Mesothelial cell of epicardium (in vitro differentiated cells): ENCODE measurements at places on chromosomes 3 and 15. TPM values are rescaled to one million over a fixed set of nuclear protein-coding genes. Genes with fewer than 3 reads are reported as not detected.

GRCh38 chr3:128378631-128379347 lies 87.9 kb downstream of the DNAJB8 start:
- H3K27me3 ChIP-seq = no peaks in the 10 kb centered on the region
- H3K4me1 ChIP-seq = peaks cover 65% of the 10 kb centered on the region
- peak overlapping the region; percentile 90 for H3K27ac ChIP-seq
- H3K4me3 ChIP-seq = no peak overlapping the region

DNA sequence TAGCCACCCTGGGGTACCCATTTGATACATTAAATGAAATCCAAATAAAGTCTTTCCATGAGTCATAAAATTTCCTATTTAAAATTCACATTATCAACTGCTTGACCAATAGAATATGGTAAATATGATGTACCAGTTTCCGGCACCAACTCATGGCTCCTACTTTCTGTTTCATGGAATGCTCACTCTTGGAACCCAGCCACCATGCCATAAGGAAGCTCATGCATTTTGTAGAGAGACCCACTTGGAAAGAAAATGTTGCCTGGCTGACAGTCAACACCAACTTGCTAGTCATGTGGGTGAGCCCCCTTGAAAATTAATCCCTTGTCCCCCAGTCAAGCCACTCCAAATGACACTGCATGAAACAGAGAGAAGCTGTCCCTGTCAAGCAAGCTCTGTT lies 57.2 kb downstream of the WWTR1 start:
- no peak for DNase-seq
- H3K36me3 ChIP-seq = peaks cover 5% of the 10 kb centered on the region
- H3K4me1 ChIP-seq = peaks cover 53% of the 10 kb centered on the region
- H3K27ac ChIP-seq = peak overlapping the region; percentile 58

GRCh38 chr15:40511472-40512133 lies 40.8 kb downstream of the CHST14 start:
- H3K4me3 ChIP-seq = peak overlapping the region; percentile 80
- no peaks in the 10 kb centered on the region for H3K36me3 ChIP-seq
- peaks cover 27% of the 10 kb centered on the region for H3K4me1 ChIP-seq
- peak; percentile 39 for DNase-seq
- H3K27ac ChIP-seq = peak overlapping the region; percentile 70
- peaks cover 5% of the 10 kb centered on the region for H3K27me3 ChIP-seq

DNA sequence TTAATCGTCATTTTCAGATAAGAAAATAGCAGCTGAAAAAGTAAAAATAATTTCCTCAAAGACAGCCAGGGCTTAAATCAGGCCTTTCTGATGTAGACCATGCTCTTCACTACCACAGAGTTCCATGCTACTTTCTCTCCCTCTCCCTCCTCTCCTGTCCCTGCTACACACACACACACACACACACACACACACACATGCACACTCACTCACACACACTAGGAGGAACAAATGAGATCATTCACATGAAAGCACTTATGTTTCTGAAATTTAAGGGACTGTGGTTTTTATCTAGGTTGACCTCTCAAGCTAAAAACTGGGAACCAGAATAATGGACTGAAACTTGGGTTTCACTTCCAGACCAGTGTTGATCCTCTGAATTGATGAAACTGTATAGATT lies 4.1 kb upstream of the PSMA4 start:
- peaks cover 1% of the 10 kb centered on the region for H3K4me1 ChIP-seq
- no peak for DNase-seq
- no peak overlapping the region for H3K4me3 ChIP-seq
- no peaks in the 10 kb centered on the region for H3K27me3 ChIP-seq

GRCh38 chr3:168036619-168037018 lies 59.1 kb downstream of the GOLIM4 start:
- H3K27ac ChIP-seq = no peak overlapping the region
- no peak overlapping the region for H3K4me3 ChIP-seq
- no peaks in the 10 kb centered on the region for H3K27me3 ChIP-seq
- peaks cover 17% of the 10 kb centered on the region for H3K4me1 ChIP-seq
- DNase-seq = no peak

DNA sequence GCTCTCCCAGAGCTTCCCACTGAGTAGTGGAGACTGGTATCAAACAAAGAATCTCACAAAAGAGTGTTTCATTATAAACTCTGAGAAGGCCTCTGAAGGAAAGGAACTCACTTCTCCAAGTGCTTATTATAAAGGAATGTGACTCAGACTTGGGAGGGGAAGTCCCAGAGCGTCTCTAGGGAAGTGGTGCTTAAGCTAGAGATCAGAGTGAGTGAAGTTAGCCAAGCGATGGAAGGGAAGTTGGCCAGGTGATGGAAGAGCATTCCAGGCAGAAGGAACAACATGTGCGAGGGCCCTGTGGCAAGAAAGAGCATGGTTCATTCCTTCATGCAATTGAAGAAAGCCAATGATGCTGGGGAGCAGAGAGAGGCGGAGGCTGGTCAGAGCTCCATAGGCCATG lies 2.3 kb downstream of the XYLB start:
- H3K4me3 ChIP-seq = no peak overlapping the region
- DNase-seq = no peak
- no peak overlapping the region for H3K27ac ChIP-seq
- no peaks in the 10 kb centered on the region for H3K27me3 ChIP-seq
- H3K36me3 ChIP-seq = peaks cover 10% of the 10 kb centered on the region

- H3K4me1 ChIP-seq = peaks cover 23% of the 10 kb centered on the region
- no peaks in the 10 kb centered on the region for H3K36me3 ChIP-seq
- DNase-seq = no peak
- H3K27me3 ChIP-seq = no peaks in the 10 kb centered on the region
- no peak overlapping the region for H3K27ac ChIP-seq
- no peak overlapping the region for H3K4me3 ChIP-seq
Observed at GRCh38 chr3:194121891-194122631, 13.9 kb upstream of the HES1 start.

DNA sequence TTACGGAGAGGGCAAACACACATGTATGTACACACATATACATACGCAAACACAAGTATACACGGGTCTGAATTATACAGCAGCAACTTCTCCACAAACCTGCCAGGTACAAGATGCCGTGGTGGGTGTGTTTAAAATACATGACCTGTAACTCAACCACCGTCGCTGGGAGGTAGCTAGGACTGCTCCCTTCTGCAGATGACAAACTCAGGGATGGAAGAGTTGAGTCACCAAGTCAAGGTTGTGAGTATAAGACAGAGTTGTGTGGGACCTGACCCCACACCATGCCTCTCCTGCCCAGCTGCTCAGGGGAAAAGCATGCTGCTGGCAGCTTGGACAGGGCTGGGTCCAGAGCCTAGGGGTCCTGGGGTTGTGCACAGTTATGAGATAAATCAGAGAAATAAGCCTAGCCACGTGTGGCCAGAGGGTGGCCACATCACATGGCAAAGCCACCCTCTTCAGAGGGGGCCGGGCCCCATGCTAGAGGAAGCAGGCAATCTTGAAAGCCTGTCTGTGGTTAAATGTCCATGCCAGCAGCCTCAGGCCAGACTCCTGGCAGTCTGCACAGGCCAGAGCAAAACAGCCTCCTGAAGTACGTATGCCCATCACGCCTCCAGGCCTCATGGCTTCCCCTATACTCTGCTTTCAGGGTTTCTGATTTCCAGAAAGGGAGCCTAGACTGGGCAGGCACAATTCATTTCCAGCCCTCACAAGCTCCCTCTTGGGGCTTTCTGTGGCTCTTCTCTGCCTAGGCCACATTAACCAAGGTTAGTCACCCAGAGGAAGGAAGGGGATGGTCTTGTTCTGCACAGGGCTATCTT lies 107.7 kb upstream of the RPL32 start:
- no peak overlapping the region for H3K4me3 ChIP-seq
- H3K27me3 ChIP-seq = no peaks in the 10 kb centered on the region
- H3K36me3 ChIP-seq = no peaks in the 10 kb centered on the region

- no peak for DNase-seq
- H3K36me3 ChIP-seq = no peaks in the 10 kb centered on the region
- H3K4me3 ChIP-seq = no peak overlapping the region
- peaks cover 17% of the 10 kb centered on the region for H3K27me3 ChIP-seq
Observed at GRCh38 chr3:69665026-69665737, 74.1 kb upstream of the MITF start.

GRCh38 chr3:13263770-13264467 lies 156.2 kb downstream of the NUP210 start:
- no peaks in the 10 kb centered on the region for H3K36me3 ChIP-seq
- H3K4me3 ChIP-seq = no peak overlapping the region
- no peaks in the 10 kb centered on the region for H3K4me1 ChIP-seq
- H3K27me3 ChIP-seq = peaks cover 8% of the 10 kb centered on the region
- no peak overlapping the region for H3K27ac ChIP-seq

DNA sequence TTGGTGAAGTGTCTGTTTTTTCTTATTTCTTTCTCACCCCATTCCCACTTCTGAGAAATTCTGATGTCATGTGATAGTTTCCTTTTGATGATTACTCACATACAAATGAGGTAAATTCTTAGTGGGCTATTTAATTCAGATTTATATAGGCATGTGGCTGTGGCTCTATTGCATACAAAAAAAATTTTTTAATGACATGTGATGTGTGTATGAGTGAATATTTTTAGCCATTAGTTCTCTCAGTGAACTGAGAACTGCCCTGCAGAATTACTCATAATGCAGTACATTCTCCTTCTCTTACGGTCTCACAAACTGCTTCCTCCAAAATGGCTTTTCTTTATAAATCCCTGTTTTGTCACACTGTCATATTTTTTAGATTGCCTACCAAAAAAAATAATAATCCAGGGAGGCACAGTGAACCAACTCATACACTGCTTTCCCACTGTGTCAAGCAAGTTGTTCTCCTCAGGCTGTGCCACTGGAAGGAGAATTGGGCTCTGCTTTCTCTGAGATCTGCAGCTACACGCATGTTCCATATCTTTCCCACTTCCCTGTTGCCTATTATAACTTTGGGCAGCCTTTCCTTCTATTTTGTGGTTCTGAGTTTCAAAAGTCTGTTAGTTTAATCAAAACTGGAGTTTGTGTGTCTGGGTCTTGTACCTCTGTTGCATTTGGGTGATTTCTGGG lies 415.7 kb upstream of the THBS1 start:
- peak overlapping the region; percentile 70 for H3K27ac ChIP-seq
- H3K4me1 ChIP-seq = peaks cover 31% of the 10 kb centered on the region
- no peak for DNase-seq

- peak overlapping the region; percentile 2 for H3K27ac ChIP-seq
- H3K36me3 ChIP-seq = no peaks in the 10 kb centered on the region
- DNase-seq = no peak
- H3K27me3 ChIP-seq = no peaks in the 10 kb centered on the region
- peaks cover 12% of the 10 kb centered on the region for H3K4me1 ChIP-seq
- H3K4me3 ChIP-seq = no peak overlapping the region
Observed at GRCh38 chr15:71716990-71717389, 93.4 kb upstream of the NR2E3 start.

- H3K36me3 ChIP-seq = no peaks in the 10 kb centered on the region
- H3K27me3 ChIP-seq = no peaks in the 10 kb centered on the region
Observed at GRCh38 chr15:70348581-70349344, 251.0 kb upstream of the TLE3 start.

- H3K4me3 ChIP-seq = no peak overlapping the region
- H3K27me3 ChIP-seq = peaks cover 21% of the 10 kb centered on the region
- no peak overlapping the region for H3K27ac ChIP-seq
- no peaks in the 10 kb centered on the region for H3K36me3 ChIP-seq
- H3K4me1 ChIP-seq = peaks cover 3% of the 10 kb centered on the region
- DNase-seq = no peak
Observed at GRCh38 chr15:73807865-73808264, 54.7 kb upstream of the INSYN1 start.

- no peak overlapping the region for H3K27ac ChIP-seq
- no peaks in the 10 kb centered on the region for H3K36me3 ChIP-seq
- H3K4me3 ChIP-seq = no peak overlapping the region
- no peaks in the 10 kb centered on the region for H3K4me1 ChIP-seq
Observed at GRCh38 chr3:97860364-97860763, 38.6 kb downstream of the CRYBG3 start.

DNA sequence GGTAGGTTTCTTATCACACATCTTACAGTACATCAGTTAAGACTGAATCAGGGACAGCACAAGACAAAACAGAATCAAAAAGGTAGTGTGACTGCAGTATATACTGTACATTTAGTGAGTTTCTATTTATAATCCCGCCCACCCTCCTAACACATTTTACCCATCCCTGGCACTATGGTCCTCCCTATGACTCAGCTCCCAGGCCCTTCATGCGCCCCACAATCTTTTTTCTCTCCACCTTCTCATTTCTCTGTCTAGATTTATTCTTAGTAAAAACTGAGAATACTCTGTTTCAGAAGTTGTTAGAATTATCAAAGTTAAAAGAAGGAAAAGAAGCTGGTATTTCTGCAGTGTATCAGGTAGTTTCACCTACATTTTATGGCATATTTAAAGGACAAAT lies 427.3 kb downstream of the CNTN4 start:
- H3K4me1 ChIP-seq = peaks cover 12% of the 10 kb centered on the region
- H3K36me3 ChIP-seq = no peaks in the 10 kb centered on the region
- H3K4me3 ChIP-seq = no peak overlapping the region
- H3K27me3 ChIP-seq = no peaks in the 10 kb centered on the region
- H3K27ac ChIP-seq = no peak overlapping the region

GRCh38 chr15:70587896-70588567 lies 175.3 kb downstream of the UACA start:
- DNase-seq = no peak
- no peak overlapping the region for H3K4me3 ChIP-seq
- H3K4me1 ChIP-seq = peaks cover 8% of the 10 kb centered on the region
- H3K36me3 ChIP-seq = peaks cover 3% of the 10 kb centered on the region

GRCh38 chr15:90029024-90029423 lies 27.9 kb downstream of the ZNF710 start:
- DNase-seq = no peak
- no peak overlapping the region for H3K4me3 ChIP-seq
- H3K4me1 ChIP-seq = peaks cover 7% of the 10 kb centered on the region
- no peaks in the 10 kb centered on the region for H3K27me3 ChIP-seq
- H3K36me3 ChIP-seq = peaks cover 9% of the 10 kb centered on the region
- H3K27ac ChIP-seq = no peak overlapping the region

GRCh38 chr3:161163297-161163696 lies 57.8 kb upstream of the NMD3 start:
- no peak overlapping the region for H3K4me3 ChIP-seq
- H3K27ac ChIP-seq = no peak overlapping the region
- H3K27me3 ChIP-seq = no peaks in the 10 kb centered on the region

- peaks cover 74% of the 10 kb centered on the region for H3K27me3 ChIP-seq
- no peak for DNase-seq
- H3K36me3 ChIP-seq = no peaks in the 10 kb centered on the region
- peak overlapping the region; percentile 63 for H3K4me3 ChIP-seq
- no peak overlapping the region for H3K27ac ChIP-seq
Observed at GRCh38 chr3:133037436-133037835, 755 bp upstream of the TMEM108 start.

GRCh38 chr3:31880020-31880419 lies 101.0 kb downstream of the OSBPL10 start:
- H3K36me3 ChIP-seq = no peaks in the 10 kb centered on the region
- DNase-seq = no peak
- H3K4me1 ChIP-seq = peaks cover 41% of the 10 kb centered on the region
- H3K27ac ChIP-seq = no peak overlapping the region
- H3K4me3 ChIP-seq = no peak overlapping the region
- H3K27me3 ChIP-seq = no peaks in the 10 kb centered on the region

TM6SF1 gene
- not detected in 3 replicates for total RNA-seq

PRSS50 gene
- 4.4 to 4.8 TPM (median 4.5 TPM) in 3 replicates for total RNA-seq

ATP13A5 gene
- total RNA-seq = not detected in 3 replicates

CHDH gene
- total RNA-seq = 3.2 to 3.9 TPM (median 3.6 TPM) in 3 replicates

SLC12A6 gene
- 21.9 to 24.3 TPM (median 23.7 TPM) in 3 replicates for total RNA-seq

RETNLB gene
- not detected in 3 replicates for total RNA-seq

DCLK3 gene
- 0.07 to 0.38 TPM (median 0.11 TPM) in 3 replicates for total RNA-seq

SNX1 gene
- 93.6 to 97.9 TPM (median 94.4 TPM) in 3 replicates for total RNA-seq

HTD2 gene
- total RNA-seq = 7.7 to 9.4 TPM (median 8.3 TPM) in 3 replicates
